NCI-H1694 (cell line): ENCODE measurements at places on chromosomes 6 and 20.

DNA sequence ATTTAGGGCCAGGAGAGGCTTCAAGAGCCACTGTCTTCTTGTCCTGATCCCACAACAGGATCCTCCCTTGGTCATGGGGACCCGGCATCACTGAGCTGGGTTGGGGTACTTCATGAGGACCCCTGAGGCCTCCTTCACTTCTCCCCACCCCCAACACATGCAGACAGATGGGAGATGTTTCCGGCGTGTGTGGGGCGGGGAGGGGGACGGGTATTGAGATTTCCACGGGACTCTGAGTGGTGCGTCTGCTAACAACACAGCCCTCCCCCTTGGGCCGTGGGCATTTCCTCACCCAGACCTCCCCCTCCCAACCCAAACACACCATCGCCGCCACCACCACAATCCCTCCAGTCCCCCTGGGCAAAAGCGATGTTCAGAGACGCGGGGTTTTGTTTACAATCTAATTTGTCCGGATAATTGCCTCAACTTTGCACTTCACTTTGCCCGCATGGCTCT, 906 bp upstream of the FOXP4 start:
- no peak for DNase-seq

- no peak for DNase-seq
These were observed 133.3 kb upstream of the SPTLC3 start for GRCh38 chr20:12875510-12875909.

- no peak for DNase-seq
These were observed 25.9 kb downstream of the NEDD9 start for GRCh38 chr6:11206576-11206975.

- DNase-seq: no peak
These were observed 11.0 kb upstream of the ADGRG6 start for GRCh38 chr6:142290851-142291250.

- DNase-seq: no peak
These were observed 295.9 kb downstream of the GMDS start for GRCh38 chr6:1949538-1949937.

GRCh38 chr20:47349365-47350180, 6.9 kb downstream of the ZMYND8 start:
- DNase-seq: no peak

GRCh38 chr6:13924949-13925881, at the start of gene RNF182:
Gene RNF182, plus strand, starts transcription at chr6:13924952. Its CDS starts 52,168 bp downstream, at chr6:13977120.
- DNase-seq: no peak

GRCh38 chr6:313087-313486, 20.8 kb downstream of the DUSP22 start:
- no peak for DNase-seq

- no peak for DNase-seq
These were observed 87.9 kb upstream of the RBM24 start for GRCh38 chr6:17193106-17193775.

DNA sequence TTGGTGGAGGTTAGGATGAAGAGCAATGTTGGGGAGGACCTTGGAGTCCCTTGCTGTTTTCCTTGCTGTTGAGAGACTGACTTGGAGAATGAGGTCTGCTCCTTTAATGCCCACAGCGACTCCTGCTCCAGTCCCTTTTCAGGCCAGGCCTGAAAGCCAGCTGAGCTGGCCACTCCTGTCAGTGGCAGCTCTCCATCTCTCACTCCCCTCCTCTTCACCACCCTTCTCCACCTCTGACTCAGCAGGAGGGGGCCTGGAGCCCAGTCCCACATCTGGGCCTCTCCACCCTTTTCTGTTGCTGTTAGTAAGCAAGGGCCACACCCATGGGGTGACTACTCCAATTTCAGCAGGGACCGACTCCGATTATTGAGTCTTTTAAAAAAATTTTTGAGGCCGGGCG, 2.2 kb downstream of the SNX21 start:
- DNase-seq: no peak

DNA sequence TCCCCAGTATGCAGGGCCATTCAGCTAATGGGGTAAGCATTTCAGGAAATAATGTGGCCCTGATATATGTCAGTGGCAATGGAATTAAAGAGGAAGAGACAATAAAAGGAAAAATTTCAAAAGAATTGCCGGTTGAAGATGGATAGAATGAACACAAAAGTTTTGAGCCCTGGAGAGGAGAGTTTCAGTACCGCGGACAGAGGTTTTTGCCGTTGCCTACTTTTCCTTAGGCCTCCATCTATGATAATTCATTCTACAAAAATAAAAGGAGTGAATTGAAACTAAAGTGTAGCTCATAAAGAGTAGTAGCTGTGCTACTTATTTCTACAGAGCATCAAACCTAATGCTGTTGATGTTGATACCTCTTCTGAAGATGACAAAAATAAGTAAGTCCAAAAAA, 140.7 kb downstream of the RNASET2 start:
- DNase-seq: no peak

DNA sequence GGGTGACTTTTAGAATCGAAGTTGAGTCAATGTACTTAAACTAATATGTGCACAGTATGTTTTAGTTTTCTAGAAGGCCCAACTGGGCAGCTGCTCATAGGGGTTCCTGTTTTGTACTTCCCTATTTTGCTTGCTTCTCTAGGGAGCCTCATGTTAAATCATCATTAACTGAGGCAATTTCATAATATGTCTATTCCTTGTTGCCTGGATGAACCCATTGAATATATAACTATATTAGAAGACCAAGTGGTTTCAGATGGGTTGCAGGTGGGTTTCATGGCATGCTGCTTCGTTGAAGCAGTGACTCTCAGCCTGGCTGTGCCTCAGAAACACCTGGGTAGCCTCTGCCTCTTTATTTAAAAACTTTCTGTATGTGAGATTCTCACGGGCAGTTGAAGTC, 22.2 kb downstream of the CARMIL1 start:
- no peak for DNase-seq

DNA sequence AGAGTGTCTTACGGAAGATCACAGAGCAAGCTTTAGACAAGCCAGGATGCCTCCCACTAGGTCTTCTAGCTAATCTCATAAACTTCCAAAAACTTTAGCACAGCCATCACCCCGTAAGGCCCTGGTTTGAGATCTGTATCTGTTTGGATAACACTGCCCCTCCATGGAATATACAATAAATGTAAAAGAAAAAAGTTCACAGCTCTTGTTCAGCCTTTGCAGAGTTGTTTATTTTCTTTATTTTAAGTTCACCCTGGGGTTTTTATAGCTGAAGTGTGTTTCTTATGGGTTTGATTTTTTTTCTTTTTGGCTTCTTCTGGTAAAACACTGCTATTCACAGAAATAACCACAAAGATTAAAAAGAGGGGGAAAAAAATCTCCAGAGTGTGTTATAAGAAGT, 125.6 kb downstream of the EYA2 start:
- no peak for DNase-seq

GRCh38 chr6:90080876-90081481, 186.7 kb downstream of the GJA10 start:
- no peak for DNase-seq

GRCh38 chr6:44733868-44734267, 346.4 kb downstream of the CDC5L start:
- DNase-seq: no peak

- peak; percentile 69 for DNase-seq
These were observed 1567.8 kb upstream of the DEFB115 start for GRCh38 chr20:29689411-29690225.

DNA sequence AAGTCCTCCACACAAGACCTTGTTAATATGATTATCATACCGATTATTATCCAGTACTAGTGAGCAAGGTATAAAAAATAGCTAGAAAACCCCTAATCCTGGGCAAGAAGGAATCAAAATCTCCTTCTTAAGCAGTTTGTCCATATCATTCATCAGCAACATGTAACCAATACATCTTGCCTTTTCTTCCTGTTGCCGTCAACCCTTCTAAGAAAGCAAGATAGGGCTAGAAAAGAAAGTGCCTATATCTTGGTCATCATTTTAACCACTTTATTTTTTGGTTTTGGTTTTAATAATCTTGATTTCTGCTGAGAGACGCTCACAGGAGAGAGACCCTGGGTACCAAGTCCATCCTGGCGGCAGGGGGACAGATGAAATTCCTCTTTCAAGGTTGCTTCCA, 27.2 kb upstream of the PREX1 start:
- DNase-seq: no peak

DNA sequence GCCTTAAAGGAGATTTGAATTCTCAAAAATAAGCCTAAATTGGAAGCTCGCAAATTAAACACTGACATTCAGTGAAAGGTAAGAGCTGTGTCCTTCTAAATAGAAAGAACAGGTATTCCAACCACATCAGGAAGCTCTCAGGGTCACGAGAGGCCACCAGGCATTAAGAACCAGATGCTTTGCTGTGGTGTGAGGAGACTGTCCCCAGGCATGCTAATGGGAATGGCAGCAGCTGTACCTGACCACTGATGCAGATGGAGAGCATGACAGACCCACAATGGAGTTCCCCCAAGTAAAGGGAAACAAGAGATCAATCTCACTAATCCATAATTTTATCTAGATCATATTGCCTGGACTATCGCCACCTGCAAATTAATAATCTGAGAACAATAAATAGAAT, 658.9 kb upstream of the NOX3 start:
- no peak for DNase-seq

GRCh38 chr6:156795825-156796224, 18.6 kb downstream of the ARID1B start:
- no peak for DNase-seq

DNA sequence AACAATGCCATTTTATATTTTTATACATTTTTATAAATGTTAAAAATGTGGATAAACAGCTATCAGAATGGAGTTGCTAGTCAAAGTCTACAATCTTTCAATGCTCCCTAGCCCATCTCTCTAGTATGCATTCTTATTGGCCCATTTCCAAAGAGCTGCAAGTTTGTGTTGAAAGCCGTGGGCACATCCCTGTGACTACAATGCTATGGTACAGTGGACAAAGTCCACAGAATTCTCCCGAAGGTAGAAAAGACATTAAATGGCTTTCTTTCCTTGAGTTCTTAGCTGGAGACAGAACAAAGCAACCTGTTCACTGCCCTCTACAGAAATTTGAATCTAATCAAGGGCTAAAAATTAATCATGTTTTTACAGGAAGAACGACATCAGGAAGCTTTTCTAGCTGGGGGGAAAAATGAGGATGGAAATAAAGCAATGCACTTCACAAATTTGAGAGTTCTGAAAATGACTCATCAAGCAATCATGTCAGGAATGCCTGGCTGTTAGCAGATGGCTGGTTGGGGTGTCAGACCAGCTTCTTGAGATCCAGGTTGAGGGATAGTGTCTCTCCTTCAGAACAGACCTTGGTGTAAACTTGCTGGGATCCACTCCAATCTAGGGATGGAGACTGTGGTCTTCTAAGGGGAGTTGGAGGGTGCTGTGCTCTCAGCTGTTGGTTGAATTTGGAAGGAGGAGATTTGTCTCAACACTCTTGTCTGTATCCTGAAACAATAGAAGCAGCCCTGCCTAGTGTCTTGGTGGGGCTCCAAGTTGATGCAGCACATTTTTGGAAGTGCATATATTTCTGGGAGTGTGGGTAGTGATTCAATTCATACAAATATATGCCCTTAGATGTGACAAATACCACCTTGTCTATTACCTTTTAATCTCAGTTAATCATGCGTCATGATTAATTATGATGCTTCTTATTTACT, 143.4 kb upstream of the PHACTR1 start:
- DNase-seq: no peak

GRCh38 chr6:169795196-169795595, 43.8 kb downstream of the ERMARD start:
- no peak for DNase-seq

- no peak for DNase-seq
These were observed 65.9 kb downstream of the GFOD1 start for GRCh38 chr6:13421425-13422059.

GRCh38 chr6:29071831-29072723, 15.0 kb downstream of the OR2B3 start:
- no peak for DNase-seq

GRCh38 chr6:57421503-57421902, 104.1 kb downstream of the PRIM2 start:
- DNase-seq: no peak

DNA sequence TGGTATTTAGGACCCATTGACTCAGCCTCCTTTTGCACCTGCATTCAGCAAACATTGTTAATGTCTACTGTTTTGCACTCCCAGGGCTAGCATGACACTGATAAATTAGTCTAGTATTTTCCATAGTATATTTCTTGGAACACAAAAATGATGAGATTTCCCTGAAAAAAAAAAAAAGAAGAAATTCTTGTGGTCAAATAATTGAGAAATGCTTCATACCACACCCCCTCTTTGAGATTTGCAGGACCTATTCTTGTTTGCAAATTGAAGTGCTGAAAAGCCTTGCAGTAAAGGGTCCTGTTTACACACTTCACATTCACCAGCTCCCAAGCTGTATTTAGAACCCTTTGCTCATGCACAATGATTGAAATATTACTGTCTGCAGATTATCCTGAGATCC, 36.3 kb upstream of the CLIC5 start:
- DNase-seq: no peak

- peak; percentile 53 for DNase-seq
These were observed 342.7 kb downstream of the PRL start for GRCh38 chr6:21953831-21954801.

- no peak for DNase-seq
These were observed 22.7 kb downstream of the MRPL14 start for GRCh38 chr6:44104481-44105021.

- no peak for DNase-seq
These were observed 320.6 kb downstream of the QKI start for GRCh38 chr6:163735076-163735475.

- no peak for DNase-seq
These were observed 71.4 kb upstream of the MAFB start for GRCh38 chr20:40760399-40760798.

- DNase-seq: no peak
These were observed 45.6 kb upstream of the ANKEF1 start for GRCh38 chr20:9989066-9989724.

- no peak for DNase-seq
These were observed 770.7 kb upstream of the EPHA7 start for GRCh38 chr6:94190030-94190429.

DNA sequence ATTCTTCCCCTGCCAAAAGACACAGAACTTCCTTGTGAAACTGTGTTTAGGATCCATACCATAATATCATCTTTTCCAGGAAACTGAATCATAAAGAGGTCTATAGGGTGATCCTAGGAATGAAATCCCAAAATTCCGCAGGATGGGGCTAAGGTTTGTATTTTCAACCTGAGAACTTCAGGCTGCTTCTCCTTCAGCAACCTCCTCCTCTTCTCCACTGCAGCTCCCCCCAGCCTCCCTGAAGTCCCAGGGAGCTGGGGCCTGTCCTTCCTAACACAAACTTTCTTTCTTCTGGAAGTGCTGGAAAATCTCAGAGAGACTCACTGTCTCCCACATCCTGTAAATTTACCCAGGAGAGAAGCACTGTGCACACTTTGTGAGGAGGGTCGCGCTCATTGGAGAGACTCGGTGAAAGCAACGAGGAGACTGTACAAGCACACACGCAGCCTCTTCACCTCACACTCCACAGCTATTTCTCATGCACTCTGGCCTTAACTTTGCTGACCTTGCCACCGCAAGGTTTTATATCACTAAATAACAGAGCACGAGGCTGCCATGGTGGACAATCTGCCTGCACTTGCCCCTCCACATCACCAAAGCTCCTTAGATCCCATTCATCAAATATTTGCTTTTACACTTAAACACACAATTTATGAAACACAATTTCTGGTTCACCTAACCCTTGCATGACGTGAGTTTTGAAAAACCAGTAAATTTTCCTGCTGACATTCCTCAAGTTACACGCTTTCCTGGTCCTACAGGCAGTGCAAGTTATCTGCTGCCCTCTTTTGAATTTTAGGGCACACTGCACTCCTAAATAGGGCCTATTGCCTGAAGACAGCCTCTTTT, 14.3 kb downstream of the ID4 start:
- DNase-seq: peak; percentile 72

GRCh38 chr6:57162516-57162915, 9.6 kb upstream of the BAG2 start:
- no peak for DNase-seq

- no peak for DNase-seq
These were observed 168.3 kb upstream of the JAG1 start for GRCh38 chr20:10842116-10842515.
